ENCODE measurements at places on chromosomes 6 and 20.

DNA sequence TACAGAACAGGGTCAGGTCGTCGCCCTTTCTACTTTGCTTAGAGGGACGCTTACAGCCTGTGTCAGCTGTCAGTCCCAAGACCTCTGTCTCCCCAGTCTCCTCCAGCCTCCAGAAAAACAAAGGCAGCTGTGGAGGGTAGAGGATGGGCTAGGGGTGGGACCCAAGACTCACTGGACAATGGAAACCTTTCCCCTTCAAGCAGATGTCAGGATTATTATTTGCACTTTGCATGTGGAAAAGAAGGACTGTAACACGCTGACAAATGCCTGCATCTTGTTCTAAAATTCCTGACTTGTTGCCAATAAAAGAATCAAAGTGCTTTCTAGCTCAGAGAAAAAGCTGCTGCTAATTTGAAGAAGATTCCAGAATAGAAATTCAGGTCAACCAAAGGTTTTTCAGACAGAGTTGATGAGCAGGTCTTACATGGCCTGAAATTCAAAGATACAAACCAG, 58.7 kb downstream of the SNX5 start:
- no peak for DNase-seq

DNA sequence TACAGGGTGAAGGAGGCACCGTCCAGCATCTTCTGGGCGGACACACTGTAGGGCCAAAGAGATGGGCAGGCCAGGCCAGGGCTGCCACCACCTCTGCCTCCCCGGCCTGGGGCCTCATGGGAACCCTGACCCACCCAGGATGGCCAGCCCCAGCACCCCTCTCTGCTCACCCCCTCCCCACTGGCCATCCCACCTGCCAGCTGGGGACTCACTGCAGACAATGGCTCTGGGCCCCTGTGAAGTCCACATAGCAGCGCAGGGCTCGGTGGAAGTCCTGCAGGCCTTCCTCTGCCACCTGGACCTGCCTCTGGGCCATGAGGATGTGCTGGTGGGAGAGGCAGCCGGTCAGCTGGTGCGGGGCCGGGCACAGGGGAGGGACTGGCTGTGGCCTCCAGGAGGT, 3.6 kb upstream of the C20orf144 start:
- DNase-seq, result no peak

GRCh38 chr6:3226042-3226441, 1.4 kb downstream of the TUBB2B start:
- DNase-seq, result no peak

GRCh38 chr20:58117944-58118343, 110.5 kb downstream of the ANKRD60 start:
- DNase-seq, result no peak

- no peak for DNase-seq
These were observed 11.5 kb upstream of the SSR1 start for GRCh38 chr6:7324520-7324919.

- DNase-seq, result no peak
These were observed 79.5 kb upstream of the MYL9 start for GRCh38 chr20:36461600-36462439.

- DNase-seq, result no peak
These were observed 44.0 kb upstream of the PIM1 start for GRCh38 chr6:37125774-37126492.

GRCh38 chr6:106974336-106974998, at the start of gene CD24:
CD24 (minus strand) TSS chr6:106974729; CDS start chr6:106974646, 83 bp downstream.
- no peak for DNase-seq

DNA sequence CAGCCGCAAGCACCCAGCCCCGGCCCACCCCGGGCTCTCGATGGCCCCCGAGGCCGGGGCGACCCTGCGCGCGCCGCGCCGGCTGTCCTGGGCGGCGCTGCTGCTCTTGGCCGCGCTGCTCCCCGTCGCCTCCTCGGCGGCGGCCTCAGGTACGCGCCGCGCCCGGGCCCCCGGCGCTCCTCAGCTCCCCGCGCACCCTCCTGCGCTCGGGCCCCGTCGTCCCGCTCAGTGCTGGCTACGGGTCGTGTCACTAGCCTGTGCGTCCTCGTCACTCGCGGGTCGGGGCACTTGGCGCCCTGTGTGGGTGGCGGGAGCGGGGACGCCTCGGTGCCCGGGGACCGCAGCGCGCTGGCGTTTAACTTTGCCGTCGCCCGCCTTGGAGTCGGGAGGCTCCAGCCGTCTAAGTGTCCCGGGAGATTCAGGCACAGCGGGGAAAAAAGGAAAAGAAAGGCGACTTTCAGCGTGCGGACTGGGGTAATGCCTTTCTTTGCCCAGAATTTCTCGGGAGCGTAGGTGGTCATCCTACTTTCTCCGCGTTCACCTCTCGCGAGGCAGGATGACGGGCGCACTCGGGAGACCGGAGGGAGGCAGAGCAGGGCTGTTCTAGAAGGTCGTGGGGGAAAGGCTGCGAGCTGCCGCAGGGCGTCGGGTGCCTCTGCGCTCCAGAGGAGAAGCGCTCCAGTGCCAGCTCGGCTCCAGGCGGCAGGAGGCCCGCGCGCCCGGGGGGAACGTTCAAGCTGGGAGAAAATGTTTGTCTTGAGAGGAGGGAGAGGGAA, 545 bp downstream of the FNDC1 start:
- DNase-seq, result no peak
